ENCODE measurements at places on chromosomes 5 and 9.

GRCh38 chr5:83662558-83662957, 58.1 kb downstream of the HAPLN1 start:
- DNase-seq: no peak

- DNase-seq: no peak
These were observed 95.1 kb upstream of the DNAH5 start for GRCh38 chr5:14039576-14039975.

- DNase-seq: no peak
These were observed 6.5 kb downstream of the MCIDAS start for GRCh38 chr5:55220433-55221185.

- DNase-seq: no peak
These were observed 44.2 kb downstream of the NACC2 start for GRCh38 chr9:136050701-136051452.

- DNase-seq: no peak
These were observed 3.0 kb downstream of the F2RL2 start for GRCh38 chr5:76620166-76620565.
